NCI-H69 (cell line): ENCODE measurements at places on chromosomes 3 and 15.
A peak's percentile ranks its signal among the peaks of the same experiment; 100 is the strongest.

DNA sequence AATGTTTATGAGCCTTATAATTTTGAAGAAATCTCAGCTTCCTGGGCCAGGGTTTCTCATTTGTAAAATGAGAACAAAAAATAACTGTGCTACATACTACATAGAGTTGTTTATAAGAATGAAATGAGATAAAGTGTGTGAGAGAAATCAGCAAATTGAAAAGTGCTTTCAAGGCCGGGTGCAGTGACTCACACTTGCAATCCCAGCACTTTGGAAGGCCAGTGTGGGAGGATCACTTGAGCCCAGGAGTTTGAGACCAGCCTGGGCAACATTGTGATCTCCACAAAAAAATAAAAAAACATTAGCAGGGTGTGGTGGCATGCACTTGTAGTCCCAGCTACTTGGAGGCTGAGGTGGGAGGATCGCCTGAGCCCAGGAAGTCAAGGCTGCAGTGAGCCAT lies 22.4 kb downstream of the FOXB1 start:
- DNase-seq, result no peak

DNA sequence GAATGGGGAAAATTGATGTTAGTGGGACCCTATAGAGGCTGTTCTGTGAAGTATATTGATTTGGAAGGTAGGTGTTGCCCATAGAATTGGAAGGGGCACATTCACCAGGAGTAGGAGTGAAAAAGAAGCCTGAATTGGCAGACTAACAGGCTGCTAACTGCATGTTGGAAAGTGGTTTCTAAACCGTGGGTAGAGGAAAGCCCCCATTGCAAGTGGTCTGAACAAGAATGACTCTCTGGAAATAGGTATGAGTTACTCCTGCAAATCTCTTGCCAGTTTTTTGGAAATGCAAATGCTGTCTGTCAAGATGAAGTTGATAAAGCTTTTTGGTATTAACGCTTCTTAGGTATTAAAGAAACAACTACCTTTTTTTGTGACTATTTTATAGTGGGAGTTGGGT lies 3.5 kb downstream of the UBE2E1 start:
- no peak for DNase-seq

DNA sequence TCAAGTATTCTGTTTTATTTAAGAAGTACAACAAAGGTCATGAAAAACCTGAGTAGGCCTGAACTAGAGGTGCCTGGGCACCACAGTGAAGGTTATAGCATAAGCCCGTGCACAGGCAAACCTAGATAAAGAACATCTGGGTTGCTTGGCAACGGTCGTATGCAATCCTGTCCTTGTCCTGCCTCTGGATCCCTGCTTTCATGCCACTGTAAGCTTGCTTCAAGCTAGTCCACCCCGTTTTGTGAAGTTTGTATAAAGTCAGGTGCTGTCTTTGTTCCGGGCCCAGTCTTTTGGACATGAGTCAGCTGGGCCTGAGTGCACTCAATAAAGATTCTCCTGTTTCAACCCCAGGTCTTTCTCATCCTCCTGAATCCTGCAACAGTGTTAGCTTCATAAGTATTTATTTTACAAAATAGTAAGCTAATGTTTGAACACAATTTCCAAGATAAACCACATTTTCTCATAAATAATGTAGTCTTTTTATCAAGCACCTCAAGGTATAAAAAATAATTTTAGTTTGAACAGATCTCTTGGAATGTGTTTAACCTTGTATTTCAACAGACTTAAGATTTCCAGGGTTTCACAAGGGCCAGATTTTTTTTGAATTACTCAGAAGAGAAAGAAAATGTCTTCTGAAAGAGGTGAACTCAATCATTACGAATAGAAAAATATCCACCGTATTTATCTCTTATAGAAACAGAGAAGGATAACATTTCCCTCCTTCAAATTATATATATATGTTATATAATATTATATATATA lies 14.3 kb upstream of the SLC9C1 start:
- DNase-seq, result peak; percentile 4

GRCh38 chr3:112681822-112682325 lies 40.9 kb upstream of the CCDC80 start:
- DNase-seq, result peak; percentile 37

GRCh38 chr3:117407317-117407716 lies 697.7 kb downstream of the TUSC7 start:
- DNase-seq, result peak; percentile 18

- no peak for DNase-seq
Measured at GRCh38 chr15:40976819-40977218, 23.5 kb downstream of the CHAC1 start.

DNA sequence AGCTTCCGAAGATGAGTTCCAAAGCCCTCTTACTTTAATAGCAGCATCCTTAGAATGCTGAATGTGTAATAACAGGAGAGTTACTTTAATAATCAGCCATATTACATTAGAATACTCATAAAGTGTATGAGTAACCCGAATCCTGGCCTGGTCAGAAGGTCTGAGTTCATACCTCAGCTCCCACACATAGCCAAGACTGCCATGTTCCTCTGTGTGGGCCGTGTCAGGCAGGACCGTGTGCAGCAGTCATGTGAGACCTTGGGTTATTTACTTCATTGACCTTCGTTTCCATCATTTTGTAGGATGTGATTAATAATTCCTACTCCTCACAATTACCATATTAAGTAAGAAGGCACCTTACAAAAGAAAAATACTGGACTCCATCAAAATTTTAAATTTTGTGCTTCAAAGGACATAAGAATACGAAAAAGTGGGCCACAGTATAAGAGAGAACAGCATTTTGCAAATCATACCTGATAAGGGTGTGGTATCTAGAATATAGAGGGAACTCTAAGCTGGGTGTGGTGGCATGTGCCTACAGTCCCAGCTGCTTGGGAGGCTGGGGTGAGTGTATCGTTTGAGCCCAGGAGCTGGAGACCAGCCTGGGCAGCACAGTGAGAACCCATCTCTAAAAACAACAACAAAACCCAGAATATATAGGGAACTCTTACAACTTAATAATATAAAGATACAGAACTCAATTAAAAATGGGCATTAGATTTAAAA lies 163.4 kb downstream of the ATG7 start:
- no peak for DNase-seq

GRCh38 chr3:149575213-149575960 lies 82.4 kb downstream of the WWTR1 start:
- no peak for DNase-seq

DNA sequence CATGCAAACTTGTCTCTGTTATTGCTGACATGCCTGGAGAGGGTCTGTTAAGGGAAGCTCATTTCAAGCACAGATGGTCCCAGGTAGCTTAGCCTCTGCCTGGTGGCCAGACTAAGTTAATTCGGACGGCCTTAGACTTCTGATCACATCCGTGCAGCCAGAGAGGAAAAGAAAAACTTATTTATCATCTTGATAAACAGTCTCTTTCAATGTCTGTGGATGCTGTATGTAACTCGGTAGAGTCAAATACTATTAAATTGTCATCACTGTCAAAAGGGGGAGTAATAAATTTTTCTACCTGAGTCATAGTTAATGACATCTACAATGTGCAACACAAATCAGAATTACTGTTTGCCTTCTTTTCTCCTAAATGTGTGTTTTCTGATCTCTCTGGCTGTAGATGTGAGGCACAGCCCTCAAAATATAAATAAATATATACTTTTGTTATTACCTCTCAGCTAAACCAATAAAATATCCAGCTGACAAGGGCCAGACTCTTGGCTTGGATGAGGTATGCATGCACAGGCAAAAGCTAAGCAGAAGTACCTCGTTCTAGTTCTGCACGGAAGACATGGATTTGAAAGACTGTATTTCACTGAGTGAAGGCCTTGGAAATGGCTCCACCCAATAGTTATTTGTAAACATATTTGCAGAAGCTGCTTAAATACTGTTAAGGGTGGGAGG lies 530.0 kb downstream of the TAFA4 start:
- no peak for DNase-seq

DNA sequence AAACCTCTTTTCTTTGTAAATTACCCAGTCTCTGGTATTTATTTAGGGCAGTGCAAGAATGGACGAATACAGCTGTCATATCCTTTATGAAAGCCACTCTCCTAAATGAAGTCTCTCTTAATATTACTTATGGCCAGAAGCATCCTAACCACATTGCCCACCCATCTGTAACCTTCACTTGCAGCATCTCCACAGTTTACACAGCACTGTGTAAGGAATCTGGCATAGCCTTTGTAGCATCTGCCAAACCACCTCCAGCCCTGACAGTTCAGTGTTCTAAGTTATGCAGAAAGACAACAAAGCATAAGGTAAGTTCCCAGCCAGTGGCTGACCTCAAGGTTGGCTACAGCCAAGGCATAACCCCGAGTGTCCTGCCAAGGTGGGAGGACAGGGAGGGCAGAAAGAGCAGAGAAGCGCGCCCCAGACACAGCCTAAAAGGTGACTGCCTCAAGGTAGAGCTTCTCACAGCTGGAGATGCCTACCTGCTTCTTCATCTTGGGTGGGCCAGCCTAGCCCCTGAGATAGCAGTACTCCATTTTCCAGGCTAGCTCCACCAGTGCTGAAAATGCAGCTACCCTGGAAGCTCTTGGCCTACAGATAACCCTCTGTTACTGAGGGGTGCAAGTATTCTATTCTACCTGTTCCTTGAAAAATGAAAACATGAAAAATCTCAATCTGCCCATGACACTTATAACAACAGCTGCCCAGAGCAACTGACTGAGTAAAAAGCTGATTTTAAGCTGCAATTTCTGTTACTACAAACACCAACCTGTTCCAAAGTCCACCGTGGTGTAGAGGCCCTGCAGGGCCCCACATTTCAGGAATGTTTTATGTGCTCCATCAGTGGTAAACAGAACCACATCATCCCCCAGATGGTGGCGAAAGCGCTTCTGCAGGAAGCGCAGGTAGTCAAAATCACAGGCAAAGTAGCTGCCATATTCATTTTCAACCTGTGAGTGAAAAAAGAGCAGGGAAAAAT lies 39.3 kb downstream of the GLB1 start:
- no peak for DNase-seq

GRCh38 chr3:175857666-175858270 lies 998.6 kb downstream of the NAALADL2 start:
- no peak for DNase-seq

DNA sequence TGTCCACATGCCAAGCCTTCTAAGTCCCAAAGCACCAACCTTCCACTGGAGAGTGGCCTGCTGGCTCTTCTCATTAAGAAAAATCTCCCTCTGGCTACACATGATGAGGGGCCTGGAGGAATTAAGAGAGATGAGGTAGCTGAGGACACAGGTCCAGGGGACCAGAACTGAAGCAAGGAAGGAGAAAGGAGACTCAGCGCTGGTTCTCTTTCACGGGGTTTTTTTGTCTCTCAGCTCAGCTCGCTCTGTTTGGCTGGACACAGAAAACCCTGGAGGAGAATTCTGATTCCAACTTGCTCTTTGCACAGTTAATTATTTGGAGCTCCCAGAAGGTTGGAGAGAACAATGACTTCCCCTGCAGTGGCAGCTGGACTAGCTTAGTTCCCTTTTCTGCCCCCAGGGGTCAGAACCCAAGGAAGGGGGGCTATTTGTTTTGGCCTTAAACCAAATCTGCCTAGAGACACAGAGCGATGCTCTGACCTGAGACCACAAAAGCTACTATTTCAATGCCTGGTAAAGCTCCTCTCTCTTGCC lies 507.6 kb downstream of the FHIT start:
- peak; percentile 96 for DNase-seq

- DNase-seq, result peak; percentile 51
Measured at GRCh38 chr3:155869691-155870090, 759 bp upstream of the GMPS start.

DNA sequence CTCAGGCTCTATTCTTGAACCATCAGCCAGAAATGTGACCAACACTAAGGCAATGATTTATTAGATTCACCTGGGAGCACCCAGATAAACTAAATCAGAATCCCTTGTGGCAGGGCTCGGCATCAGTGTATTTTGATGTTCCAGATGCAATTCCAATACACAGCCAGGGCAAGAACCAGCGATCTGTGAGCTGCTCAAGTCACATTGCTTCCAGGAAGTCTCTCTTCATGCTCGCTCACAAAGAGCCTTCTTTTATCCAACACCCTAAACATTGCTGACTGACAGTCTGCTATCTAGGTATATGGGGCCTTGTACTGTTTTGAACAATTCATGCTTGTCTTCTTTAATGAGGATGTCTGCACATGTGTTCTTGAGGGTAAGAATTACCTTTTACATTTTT lies 40.9 kb upstream of the GOLGA8J start:
- DNase-seq, result no peak

DNA sequence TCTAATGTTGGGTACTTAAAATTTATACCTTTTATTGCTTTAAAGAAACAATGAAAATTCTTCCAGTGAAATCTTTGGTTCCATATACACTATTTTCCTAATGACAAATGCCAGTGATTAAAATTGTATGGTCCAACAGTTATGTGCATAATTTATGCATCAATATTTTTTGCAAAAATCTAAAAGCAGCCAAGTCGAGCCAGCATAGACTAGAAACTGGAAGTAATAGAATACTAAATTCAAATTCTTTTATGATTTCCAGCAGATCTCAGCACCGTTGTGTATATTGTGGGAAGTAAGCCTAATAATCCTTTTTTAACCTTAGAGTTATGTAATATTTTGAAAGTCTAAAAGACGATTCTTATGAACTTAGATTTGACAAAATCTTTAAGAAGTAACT lies 652.0 kb upstream of the GOLIM4 start:
- DNase-seq, result no peak
